ENCODE measurements at places on chromosomes 1 and 21.

DNA sequence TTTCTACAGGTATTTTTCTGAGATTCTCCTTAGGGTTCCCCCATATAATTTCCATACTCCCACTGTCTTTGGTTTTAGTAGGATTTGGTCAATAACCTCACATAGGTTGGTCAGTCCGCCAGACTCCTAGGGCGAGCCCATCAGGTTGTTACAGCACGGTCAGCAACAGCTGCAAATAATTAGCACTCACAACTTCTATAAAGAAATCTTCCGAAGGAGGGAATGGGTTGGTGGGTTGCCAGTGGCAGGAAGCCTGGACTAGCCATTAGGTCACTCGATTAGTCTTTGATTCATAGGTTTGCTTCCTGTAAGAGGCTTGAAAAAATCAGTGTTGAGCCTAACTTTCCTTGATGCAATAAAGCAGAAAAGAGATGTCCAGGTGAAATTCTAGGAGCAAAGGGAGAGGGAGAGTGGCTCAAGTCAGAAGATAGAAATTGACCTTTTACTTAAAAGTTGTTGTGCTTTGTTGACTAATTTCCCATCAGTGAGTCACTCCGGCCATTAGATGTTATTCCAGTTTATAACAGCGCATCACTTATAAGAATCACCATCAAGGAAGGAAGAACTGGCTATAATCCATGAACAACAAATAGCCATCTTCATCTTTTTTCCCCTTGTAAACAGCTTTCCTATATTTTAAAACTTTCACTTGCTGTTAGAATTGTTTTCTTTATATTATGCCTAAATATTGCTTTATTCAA is 88.3 kb downstream of the TPR start:
- no peak for DNase-seq

GRCh38 chr1:36177589-36178431 is 21.9 kb downstream of the MAP7D1 start:
- no peak for DNase-seq

DNA sequence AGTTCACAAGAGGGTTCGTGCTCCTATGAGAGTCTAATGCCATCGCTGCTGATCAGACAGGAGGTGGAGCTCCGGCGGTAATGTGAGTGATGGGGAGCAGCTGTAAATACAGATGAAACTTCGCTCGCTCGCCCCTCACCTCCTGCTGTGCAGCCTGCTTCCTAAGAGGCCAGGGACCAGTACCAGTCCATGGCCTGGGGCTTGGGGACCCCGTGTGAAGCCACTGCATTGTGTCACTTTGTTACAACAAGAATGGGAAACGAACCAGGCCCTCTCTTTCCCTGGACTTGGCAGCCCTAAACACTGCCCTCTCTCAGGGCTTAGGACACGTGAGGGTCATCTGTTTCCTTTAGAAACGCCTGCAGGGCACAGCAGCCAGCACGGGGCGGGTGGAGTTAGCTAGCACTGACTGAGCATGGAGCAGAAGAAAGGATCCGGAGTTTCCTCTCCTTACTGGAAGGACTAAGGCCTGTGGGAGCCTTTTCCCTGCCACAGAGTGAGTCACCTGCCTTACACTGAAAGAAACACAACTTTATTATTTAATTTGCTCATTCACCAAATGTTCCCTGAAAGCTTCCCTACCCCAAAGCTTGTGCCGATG is 185.2 kb upstream of the TMEM51 start:
- no peak for DNase-seq

GRCh38 chr1:33148615-33149014 is 33.2 kb downstream of the TRIM62 start:
- DNase-seq, result no peak

GRCh38 chr1:53307037-53307436 is 20.8 kb downstream of the LRP8 start:
- no peak for DNase-seq
